ENCODE measurements at places on chromosomes 7 and 10.

DNA sequence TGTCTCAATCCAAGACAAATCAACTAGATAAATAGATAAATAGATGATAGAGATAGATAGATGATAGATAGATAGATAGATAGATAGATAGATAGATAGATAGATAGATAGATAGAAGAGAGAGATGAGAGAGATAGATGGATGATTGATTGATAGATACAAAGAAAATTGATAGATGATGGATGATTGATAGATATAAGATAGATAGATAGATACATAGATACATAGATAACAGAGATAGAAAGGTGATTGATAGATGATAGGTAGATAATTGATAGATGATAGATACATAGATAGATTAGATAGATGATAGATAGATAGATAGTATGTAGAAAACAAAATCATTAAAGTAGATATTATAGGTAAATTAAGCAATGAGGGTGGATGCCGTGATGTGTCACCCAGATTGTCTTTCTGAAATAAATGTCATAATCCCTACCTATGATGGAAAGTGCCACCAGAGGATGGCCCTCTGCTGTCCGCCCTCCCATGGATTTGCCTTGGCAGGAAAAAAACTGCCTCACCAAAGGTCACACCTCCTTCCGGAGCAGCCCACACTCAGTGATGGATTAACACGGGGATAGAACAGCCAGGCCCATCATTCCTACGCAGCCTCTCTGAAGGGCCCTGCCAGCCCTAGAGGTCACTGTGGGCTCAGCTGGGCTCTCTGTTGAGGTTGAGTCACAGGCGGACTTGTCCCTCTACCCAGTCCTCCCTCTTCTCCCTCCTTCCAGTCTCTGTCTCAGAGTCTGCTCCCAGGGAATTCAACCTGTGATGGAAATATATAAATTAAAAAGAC, 50.8 kb downstream of the KCNH2 start:
- no peak for DNase-seq

DNA sequence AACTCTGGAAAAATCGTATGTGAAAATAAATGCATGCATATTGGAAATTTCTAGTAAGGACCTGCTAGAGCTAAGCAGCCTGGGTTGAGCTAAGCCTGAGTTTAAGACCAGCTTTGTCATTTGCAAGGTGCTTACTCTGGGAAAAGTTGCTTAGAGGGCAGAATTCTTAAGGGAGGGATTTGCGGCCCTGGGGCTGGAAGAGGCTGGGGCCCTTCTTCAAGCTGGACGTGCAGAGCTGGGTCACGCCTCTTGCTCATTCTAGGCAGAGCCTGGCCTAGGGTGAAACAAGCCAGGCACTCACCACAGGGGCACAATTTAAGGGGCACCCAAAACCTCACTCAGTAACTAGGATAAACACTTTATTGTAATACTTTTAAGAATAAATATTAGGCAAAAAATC, 137.2 kb downstream of the ARHGAP22 start:
- no peak for DNase-seq

DNA sequence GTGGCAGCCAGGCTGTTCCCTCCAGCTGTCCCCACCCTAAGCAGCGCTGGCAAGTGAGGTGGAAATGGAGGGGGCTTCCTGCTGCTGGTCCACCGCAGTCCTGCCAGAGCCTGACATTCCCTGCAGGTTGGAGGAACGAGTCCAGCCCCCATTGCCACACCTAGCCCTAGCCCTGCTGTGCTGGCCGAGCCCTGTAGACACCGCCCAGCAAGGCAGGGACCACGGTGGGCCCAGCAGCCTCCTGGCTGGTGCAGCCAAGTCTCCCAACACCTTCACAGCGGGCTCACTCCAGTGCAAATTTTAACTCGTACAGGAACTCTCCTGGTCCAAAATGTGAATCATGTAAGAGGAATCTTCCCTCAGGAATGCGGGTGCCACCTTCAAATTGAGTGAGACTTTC, 116.3 kb downstream of the PAXIP1 start:
- DNase-seq: no peak

- DNase-seq: no peak
Observed at GRCh38 chr7:96314402-96315124, 7.3 kb downstream of the SLC25A13 start.

- DNase-seq: no peak
Observed at GRCh38 chr10:111187096-111187495, 110.3 kb downstream of the ADRA2A start.

GRCh38 chr10:97215619-97216260, 30.0 kb upstream of the SLIT1 start:
- DNase-seq: no peak

DNA sequence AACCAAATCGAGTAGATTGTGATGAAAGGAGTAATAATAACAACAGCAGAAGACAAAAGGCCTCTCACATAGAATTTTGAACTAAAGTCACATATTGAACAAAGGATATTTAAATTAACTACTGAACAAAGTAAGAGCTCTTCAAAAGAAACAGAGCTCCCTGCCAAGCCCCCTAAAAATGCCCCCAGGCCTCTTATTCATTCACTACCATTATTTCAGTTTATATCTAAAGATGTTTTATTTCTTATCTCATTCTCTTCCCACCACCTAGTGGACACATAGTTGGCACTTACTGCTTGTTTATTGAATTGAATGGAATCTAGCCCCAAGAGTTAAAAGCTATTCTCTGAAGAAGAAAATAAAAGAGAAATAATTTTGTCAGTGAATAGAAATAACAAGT, 37.4 kb downstream of the VCL start:
- DNase-seq: no peak
